T-helper 2 cell treated with Interferon-gamma antibody and Interleukin-4, amounts not matched to agents 5 μg/mL and 100 μg/mL, for 36 hours (primary cell): ENCODE measurements at places on chromosomes 4 and X.

DNA sequence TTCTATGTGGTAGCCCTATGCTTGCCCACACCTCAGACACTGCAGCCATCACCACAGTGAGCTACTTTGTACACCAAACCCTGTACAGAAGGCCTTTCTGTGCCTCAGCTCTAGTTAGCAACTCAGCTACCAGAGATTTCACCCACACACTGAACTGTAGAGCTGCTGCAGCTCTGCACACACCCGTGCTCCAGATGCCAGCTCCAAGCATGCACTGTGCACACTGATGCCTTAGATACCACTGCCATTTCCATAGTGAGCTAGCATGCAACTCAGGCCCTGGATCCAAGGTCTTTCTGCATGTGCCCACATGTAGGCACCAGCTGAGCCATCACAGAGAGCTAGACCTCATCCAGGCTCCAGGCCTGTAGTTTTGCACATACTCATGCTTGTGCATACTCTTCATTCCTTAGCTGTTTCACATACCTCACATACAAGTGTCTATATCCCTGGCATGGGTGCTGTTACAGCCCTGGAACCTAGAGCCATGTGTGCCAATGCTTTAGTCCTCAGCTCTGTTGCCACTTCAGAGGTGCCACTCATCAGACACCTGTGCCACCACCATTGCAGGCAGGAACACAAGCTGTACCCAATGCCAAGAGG, 423.5 kb upstream of the NDST3 start:
- DNase-seq: no peak

DNA sequence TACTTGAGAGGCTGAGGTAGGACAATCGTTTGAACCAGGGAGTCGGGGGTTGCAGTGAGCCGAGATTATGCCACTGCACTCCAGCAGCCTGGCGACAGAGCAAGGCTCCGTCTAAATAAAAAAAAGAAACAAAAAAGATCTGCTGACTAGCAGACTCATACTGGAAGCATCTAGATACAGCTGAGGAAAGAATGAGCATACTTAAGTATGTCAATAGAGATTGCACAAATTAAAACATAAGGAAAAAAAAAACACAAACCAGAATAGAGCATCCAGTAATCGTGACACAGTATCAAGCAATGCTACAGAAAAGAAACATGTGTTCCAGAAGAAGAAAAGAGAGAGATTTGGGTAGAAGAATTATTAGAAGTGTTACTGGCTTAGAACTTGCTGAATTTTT, 105.5 kb upstream of the SPOCK3 start:
- DNase-seq: no peak

GRCh38 chr4:152949930-152950329, 13.8 kb downstream of the FHDC1 start:
- DNase-seq: no peak

DNA sequence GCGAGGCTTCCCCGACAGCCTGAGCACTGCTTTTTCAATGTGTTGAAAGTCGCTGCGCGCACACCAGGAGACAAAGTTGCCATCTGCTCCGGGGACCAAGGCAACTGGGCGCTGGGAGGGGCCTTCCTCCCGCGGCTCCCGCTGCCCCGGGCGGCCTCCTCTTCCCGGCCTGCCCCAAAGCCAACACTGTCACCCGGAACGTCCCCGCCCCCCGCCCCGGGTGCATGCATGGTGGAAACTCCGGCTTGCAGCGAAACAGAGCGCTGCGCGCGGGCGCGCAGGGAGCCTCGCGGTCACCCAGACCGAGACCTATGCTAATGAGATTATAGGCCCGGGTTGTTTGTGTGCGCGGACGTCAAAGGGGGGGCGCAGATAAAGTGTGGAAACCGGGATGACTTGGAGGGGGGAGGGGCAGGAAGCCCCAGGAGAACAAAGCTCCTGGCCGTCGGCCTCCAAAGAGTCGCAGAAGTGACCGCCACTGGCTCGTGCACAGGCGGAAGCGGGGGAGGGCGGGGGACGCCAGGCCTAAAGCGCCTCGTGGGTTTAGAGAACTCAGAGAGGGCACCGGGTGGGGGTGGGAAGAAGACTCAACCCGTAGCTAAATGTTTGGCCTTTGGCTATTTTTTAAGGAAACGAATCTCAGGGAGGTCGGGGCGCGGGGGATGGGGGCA, 88.8 kb downstream of the BCOR start:
- peak; percentile 40 for DNase-seq

DNA sequence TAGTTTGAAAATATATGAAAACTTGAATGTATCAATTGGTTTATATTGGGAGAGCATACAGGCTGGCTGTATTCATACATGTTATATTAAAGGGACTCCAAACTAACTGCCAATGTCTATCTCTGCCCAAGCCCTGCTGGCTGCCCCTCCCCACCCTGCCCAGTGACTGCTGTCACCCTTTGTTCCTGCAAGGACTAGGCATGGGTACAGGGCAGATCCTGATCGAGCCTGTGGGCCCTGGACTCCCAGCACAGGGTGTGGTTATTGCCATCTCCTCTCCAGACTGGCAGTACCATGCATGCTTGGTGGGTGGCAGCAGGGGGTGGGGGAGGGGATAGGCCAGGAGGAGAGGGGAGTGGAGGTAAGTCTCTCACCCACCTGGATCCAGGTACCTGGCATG, 167.5 kb upstream of the RASGEF1B start:
- DNase-seq: no peak

DNA sequence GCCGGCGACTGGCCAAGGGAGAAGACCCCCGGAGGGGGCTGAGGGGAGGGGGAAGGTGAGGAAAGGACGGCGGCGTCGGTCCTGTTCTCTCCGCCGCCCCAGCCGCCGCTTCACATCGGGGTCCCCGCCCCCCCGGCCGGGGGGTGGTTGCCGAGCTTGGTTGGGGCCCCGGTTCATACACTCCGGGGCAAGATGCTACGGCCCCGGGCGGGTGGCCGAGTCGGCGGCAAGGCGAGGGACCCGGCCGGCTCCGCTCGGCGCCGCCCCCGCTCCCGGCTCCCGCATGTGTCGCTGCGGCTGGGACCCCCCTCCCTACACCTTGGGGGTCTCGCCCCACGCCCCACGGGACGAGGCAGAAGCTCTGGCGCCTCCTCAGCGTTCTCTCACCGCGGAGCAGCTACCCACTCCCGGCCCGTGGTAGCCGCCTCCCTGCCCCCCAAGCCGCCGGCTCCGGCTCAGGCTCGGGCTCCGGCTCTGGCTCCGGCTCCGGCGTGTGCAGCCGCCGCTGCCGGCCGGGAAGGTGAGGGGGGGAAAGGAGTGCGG, 461 bp downstream of the FBXW7 start:
- DNase-seq: no peak

DNA sequence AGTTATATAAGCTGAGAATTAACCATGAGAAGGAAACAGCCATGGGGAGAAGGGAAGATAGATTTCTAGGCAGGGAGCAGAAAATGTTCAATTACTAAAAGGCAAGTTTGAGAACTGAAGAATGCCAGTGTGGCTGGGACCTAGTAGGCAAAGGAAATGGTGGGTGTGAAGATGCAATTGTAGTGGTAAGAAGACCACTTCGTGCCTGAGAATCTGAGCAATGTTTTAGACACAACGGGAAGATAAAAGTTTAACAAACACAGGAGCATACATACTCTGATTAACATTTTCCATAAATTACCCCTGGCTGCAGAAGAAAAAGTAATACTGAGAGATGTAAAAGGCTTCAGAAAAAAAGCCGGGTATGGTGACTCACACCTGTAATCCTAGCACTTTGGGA, 18.1 kb upstream of the MMRN1 start:
- DNase-seq: no peak

- no peak for DNase-seq
These were observed 39.5 kb downstream of the TMEM154 start for GRCh38 chr4:152640058-152640921.

DNA sequence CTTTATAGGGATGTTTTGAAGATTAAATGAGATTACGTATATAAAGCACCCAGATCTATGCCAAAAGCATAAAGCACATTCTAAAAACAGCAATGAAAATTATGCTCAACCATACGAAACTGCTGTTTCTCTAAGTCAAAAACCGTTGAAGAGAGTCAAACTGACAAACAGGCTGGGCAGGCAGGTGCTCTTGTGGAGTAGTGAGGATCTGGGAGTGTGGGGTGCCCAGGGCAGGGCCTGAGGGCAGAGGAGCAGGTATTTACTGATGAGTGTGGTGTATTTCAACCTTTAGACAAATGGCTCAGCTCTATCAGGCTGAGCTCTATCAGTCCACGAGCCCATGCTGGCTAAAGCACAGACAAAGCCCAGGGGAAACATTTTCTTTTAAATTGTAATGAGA, 40.4 kb downstream of the RELL1 start:
- no peak for DNase-seq

GRCh38 chr4:138645289-138645688, 370.3 kb upstream of the NOCT start:
- no peak for DNase-seq

- no peak for DNase-seq
These were observed 296.7 kb upstream of the FGF13 start for GRCh38 chrX:139008185-139008584.

DNA sequence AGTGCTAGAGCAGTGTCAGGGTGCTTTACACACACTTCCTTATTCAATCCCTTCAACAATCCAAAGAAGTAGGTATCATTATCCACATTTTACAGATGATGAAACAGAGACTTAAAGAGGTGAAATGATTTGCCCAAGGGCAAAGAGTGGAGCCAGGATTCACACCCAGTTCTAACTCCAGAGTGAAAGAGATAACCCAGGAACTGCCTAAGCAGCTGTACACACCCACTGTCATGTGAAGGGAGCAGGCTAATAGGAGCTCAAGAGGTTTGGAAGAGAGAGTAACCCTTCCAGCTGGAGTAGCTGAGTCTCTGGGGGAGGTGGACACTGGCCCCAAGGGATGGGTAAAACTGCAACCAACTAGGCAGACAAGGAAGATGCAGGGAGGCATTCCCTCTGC, 92.5 kb downstream of the FBXL5 start:
- no peak for DNase-seq

DNA sequence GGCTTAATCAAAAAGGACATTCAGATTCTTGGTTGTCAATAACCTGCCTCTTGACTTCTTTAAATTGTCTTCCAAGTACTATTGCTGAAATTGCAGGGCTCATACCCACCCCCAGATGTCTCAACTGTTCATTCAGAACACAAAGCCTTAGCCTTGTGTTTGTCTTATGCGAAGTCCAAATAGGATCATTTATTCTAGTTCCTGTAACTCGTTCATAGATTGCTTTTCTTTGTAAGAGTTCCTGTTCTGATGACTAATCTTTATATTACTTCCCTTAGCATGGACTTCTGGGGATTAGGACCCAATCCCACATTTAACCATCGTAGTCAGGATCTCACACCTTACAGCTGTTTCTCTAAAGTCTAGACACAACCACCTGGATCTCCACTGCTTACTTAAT, 226.0 kb downstream of the VEGFC start:
- no peak for DNase-seq
